ENCODE measurements at places on chromosomes 2 and 18.

DNA sequence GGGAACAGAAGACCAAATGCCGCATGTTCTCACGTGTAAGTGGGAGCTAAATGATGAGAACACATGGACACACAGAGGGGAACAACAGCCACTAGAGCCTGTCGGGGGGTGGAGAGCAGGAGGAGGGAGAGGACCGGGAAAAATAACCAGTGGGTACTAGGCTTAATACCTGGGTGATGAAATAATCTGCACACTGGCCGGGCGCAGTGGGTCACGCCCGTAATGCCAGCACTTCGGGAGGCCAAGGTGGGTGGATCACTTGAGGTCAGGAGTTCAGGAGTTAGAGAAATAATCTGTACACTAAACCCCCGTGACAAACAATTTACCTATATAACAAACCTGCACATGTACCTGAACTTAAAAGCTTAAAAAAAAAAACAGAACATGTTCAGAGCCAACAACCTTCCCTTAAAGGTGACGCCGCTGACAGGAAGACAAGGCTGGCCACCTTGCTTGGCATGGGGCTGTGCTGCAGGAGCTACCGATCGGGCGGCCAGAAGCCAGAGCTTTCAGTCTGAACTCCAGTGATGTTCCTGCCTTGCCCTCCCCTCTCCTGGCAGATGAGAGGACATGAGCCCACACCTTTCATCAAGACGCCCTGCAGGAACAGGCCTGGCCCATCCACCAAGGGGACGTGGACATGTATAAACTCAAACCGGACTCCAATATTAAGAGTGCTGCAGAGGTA is 11.2 kb downstream of the SLC66A2 start:
- no peak for DNase-seq

- DNase-seq = no peak
Measured at GRCh38 chr2:60067006-60067405, 486.4 kb downstream of the BCL11A start.

- no peak for DNase-seq
Measured at GRCh38 chr2:113985554-113986397, 95.9 kb downstream of the ACTR3 start.

DNA sequence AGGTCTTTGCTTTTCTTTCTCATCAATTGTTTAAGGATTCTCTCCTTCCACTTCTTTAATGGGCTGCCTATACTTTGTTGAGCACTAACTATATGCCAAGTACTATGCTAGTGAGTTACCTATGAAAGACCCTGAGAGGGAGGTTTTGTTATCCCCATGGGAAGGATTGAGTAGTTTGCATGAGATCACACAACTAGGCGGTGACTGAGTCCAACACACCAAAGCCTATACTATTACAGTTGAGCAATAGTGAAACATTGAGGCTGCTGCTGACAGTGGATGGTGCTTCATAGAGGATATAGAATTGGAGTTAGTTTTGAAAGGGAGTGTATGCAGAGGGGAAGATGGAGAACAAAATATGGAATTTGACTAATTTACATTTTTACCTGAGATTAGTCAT is 15.8 kb downstream of the NABP1 start:
- no peak for DNase-seq

DNA sequence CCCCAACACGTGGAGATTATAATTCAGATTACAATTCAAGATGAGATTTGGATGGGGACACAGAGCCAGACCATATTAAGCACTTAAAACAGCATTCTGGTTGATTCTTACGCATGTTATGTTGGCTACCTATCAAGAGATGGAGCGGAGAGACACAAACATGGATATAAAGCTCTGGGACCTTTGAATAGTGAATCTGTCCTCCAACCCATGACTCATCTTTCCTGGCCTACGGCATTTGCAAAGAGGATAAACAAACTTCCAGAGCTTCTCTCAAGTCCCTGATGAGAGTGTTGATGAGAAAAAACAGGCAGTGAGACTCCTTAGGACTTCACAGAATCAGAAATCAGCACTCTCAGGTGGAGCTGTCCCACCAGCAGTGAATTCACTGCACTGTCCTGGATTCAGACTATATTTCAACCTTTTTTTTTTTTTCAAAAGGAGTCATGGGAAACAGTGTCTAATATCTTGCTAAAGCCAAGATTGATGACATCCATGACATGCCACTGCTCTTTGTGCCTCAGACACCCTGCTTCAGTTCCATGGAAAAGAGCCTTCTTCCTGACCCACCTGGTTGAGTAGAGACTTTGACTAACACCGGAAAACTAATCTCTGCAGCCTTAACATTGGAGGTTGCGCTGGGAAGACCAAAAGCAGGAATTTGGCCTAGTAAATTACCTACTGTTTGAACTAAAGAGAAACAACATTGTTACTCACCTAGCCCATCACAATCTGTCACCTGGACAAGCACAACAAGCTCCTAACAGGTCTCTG is 62.1 kb upstream of the NPAS2 start:
- DNase-seq = no peak

DNA sequence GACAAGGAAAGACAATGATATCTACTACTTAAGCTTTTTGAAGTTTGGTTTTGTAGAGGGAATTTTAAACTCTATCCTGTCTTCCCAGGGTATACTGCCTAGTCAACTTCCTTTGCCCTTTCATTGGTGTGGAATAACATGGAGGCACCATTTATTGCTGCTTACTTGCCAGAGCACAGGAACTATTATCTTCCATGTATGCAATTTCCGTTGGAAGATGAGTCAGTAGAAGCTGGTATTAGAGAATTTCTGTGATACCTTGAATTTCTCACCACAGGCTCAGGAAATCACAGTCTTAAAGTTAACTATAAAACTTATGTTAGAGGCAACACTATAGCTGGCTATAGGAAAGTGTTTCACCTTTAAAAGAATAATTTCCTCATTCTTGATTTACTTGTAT is 40.9 kb upstream of the RGPD4 start:
- DNase-seq = no peak

- no peak for DNase-seq
Measured at GRCh38 chr2:30639836-30640235, 167.4 kb downstream of the CAPN13 start.

- DNase-seq = peak; percentile 86
Measured at GRCh38 chr2:225156853-225157451, 114.7 kb upstream of the DOCK10 start.

DNA sequence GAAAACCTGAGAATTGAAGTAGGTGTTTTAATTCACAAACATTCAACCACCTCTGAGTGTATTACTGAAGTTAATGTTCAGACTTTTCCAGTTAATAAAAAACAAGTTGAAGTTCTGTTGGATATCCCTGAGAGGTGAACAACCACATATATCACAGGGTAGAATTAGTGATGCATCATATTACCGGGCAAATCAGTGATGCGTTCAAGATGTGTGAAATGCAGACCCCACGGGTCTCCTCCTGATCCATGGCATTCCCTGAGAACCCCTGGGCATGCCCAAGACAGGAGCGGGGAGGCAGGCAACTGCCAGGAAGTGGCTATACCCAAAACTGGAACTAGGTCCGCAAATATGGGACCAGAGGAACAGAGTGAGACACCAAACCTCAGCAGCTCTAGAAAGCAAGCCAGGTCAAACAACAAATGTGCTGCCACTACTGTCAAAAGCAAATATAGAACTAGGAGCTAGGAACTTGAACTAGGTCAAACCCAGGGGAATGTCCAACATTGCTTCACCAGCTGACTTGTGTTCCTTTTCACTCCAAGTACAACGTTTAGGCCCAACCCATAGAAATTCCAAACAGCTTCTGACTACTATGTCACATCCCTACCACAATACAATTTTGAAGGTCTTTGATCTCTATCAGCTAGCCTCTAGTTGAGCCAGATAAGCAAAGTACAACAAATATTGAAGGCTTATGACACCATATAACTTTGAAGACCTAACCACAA is 20.2 kb downstream of the PSTPIP2 start:
- no peak for DNase-seq

DNA sequence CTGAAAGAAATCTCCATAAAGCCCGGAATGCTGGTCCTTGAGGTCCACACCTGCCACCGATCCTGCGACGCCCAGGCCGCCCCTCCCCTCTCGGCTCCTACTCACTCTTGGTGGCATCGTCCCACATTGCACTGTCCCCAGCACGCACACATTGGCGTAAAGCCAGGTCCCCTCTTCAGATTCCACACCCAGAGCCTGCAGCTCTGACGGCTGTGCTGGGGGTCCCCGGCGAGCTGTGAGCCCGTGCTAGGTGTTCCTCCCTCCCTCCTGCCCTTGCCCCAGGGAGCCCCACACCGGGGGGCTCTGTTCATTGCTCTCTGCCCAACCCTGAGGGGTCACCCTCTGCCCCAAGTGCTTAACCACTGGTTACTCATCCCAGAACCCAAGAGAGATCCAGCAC is 8.5 kb downstream of the TPO start:
- no peak for DNase-seq

DNA sequence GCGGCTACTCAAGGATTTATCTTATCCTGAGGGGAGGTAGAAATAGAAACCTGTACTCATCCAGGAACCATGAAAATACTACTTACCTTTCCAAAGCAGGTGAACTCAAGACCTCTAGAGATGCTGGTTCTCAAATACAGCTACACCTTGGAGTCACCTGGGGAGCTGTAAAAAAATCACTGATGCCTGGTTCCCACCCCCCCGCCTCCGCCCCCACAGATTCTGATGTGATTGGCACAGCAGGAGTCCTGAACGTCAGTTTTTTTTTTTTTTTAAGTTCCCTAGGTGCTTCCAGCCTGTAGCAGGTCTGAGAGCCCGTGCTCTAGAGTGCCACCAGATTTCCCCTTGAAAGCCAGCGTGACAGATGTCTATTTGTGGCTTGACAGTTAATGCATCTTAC is 113.6 kb downstream of the MRO start:
- no peak for DNase-seq

GRCh38 chr18:39345321-39345720 is 1779.7 kb upstream of the CELF4 start:
- DNase-seq = peak; percentile 35

DNA sequence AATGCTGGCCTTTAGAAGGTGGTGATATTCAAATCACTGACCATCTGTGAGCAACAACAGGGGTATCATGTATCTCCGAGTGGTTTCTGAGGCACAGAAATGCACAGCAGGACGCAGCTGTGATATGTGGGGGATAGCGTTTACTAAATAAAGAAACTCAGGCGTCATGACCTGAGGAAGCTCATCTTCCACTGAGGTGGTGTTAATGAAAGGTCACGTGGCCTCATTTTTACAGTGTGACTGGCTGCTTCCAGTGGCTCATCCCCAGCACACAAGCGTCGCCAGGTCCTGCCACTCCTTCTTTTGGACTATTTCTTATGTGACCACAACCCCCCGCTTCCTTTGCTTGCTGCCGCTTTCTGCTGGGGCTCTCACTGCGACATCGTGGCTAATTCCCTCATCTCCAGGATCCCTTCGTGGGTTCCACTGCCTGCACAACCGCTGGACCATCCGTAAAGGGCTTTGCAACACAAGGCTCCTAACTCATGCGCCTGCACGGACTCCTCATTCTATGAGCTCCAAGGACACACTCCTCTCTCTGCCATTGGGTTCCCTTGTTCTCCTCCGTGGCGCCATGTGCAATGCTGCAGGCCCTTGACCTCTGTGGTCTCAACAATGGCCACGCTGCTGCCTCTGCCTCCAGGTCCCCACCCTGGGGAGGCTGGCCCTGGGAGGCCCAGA is 109.3 kb downstream of the MBP start:
- DNase-seq = no peak

GRCh38 chr18:45384962-45385315 is 230.3 kb upstream of the SLC14A2 start:
- no peak for DNase-seq

DNA sequence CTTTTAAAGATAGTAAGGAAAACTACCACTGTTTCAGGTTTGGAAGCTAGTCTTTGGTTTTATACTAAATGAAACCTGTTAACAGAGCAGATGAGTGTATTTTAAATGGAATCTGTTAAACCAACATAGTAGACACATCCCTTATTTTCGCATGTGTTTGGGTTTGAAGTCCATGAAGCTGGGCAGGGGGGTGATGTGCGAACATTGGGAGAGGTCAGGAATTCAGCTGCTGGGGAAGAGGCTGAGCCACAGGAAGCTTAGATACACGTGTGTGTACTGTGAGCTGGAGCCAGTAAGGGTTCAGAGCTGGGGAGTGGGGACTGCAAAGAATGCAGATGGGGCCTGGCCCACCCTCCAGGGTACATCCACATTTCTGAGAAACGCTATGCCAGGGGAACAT is 176.9 kb downstream of the VAPA start:
- DNase-seq = no peak

DNA sequence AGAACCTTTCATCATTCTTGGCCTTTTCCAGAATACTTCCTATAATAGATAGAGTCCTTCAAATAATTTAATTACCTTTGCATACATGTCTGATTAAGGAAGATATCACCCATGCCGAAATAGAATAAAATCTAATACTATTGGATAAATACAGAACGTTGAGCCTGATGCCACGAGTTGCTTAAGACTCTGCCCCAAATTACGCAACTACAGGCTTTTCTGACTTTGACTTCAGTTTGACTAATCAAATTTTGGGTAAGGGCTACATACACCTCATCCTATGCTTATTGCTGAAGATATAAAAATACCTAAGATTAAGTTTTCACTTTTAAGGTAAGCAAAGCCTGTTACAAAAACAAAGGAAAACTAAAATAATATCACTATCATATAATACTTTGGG is 1065.1 kb upstream of the NRXN1 start:
- DNase-seq = no peak

- DNase-seq = no peak
Measured at GRCh38 chr2:16952805-16953204, 287.2 kb upstream of the CYRIA start.

GRCh38 chr2:98479959-98480524 is 35.4 kb downstream of the INPP4A start:
- DNase-seq = no peak

All from NCI-H2081 treated with DMSO at 0.1 percent for 48 hours (cell line).